ENCODE measurements at places on chromosomes 13 and 19.
A peak's percentile ranks its signal among the peaks of the same experiment; 100 is the strongest.

DNA sequence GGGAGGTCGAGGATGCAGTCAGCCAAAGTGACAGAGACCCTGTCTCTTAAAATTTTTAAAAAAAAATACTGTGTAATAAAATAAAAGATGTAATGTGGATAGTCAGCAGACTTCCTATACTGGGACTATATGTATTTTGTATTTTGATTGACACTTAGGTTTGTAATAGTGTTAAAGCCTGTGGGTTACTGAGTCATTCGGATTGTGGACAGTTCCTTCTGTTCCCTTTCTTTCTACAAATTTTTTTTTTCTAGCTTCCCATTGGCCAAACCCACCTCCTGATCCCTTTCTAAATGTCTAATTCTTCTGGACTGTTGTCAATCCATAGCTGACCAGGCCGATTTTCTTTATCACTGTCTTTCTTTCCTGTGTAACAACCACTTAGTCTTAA lies 108.0 kb downstream of the DNAJC3 start:
- no peak for DNase-seq

GRCh38 chr13:59686798-59687394 lies 476.8 kb downstream of the DIAPH3 start:
- no peak for DNase-seq

- DNase-seq = no peak
Measured at GRCh38 chr13:105798541-105798940, 736.9 kb downstream of the EFNB2 start.

DNA sequence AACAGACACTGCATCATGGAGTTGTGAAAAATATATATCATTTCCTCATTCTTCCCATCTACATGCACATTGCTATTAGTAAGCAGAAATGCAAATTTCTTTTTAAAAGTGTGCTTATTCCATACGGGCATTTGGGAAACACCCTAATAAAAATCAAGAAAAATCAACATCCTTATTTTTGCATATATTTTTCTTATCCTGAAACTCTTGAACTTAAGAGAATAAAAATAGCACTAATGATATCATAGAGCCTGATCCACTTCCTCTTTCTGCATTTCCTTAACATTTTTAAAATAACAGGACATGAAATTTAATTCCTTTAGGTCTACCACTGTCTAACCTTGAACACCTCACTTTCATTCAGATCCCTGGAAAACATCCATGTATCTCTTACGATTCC lies 123.3 kb downstream of the VWA8 start:
- DNase-seq = no peak

- DNase-seq = peak; percentile 87
Measured at GRCh38 chr19:47598407-47599349, 10.3 kb upstream of the BICRA start.

GRCh38 chr13:65865206-65865605 lies 1364.9 kb downstream of the PCDH9 start:
- no peak for DNase-seq

GRCh38 chr13:85816413-85816812 lies 17.2 kb upstream of the SLITRK6 start:
- DNase-seq = no peak

Data from fibroblast of skin of left biceps (primary cell).